Stimulated activated CD8-positive, alpha-beta memory T cell treated with anti-CD3 and anti-CD28 coated beads, Interleukin-4, amount 100 ng/mL, for 4 hours (primary cell): ENCODE measurements at places on chromosomes 7 and 10.

- DNase-seq = no peak
Observed at GRCh38 chr10:75450075-75450445, 18.6 kb downstream of the LRMDA start.

- DNase-seq = no peak
Observed at GRCh38 chr7:123901101-123901500, 23.9 kb upstream of the SPAM1 start.

- no peak for DNase-seq
Observed at GRCh38 chr10:110421512-110422138, 76.1 kb upstream of the DUSP5 start.

DNA sequence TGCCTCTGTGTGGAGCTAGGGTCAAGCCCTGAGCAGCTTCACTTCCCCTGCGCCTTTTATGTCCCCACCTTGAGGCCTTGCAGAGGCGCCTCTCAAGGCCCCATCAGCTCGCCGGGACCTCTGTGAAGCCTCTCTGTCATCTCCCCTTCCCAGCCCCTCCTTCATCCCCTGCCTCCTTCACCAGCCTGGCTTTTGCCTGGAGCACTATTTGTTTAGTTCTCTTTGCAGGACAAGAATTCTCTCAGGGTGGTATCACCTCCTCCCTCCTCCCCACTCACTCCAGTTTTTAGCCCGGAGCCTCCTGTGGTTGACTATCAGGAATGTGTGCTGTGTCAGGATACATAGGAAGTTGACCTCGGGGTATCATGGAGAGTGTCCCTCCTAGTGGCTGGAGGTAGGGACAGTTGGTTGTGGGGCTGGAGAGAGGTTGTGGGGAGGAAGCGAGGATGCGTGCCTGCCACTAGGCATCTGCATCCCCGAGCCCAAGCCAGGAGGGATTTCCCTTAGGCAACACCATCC lies 89.8 kb upstream of the ANLN start:
- DNase-seq = no peak

GRCh38 chr7:127953423-127954356 lies 77.5 kb downstream of the LRRC4 start:
- DNase-seq = no peak

GRCh38 chr7:65285906-65286864 lies 87.5 kb upstream of the ZNF92 start:
- DNase-seq = no peak

DNA sequence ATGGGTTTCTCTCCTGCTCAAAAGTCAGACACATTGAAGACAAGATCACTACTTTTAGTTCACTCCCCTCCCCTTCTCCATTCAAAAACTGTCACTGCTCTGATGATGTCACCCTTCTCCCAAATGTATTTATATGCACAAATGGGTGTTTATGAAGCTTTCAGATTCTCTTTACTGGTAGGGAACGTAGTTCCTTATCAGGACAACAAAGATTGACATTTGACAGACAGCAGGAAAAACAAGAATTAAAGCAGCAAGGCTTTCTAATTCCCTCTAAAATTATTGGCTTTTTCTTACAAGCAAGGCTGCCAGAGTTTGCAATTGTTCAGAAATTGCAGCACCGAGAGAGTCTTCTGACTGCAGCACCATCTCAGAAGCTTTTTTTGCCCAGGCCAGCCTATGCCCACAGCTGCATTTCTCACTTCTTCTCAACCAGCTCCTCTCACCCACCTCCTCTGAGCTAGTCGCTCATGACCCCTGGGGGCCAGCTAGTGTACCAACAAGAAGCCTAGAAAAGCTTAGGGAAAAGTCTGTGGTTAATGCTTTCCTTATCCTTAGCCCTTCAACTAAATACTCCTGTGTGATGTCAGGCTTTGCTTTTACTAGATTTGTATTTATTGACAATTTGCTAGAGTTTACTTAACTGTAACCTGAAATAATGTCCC lies 265.1 kb downstream of the HTR7 start:
- DNase-seq = no peak

DNA sequence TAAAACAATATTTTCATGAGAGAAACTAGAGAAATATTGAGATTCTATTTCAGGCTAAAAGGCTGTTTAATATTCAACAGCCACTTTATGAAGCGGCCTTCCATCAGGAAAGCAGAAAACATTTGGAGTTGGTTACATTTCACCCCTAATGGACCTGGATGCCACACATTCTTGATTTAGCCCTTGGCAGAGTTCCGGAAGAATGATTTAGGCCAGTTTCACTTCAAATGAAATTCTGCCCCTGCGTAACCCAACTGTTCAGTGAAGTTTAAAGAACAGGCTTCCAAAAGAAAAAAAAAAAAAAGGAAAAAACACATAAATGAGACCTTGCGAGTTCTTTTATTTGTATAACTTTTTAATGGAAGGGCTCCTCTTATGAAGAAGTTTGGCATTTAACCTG lies 239.2 kb upstream of the AKR1E2 start:
- DNase-seq = no peak

- DNase-seq = no peak
Observed at GRCh38 chr10:93751832-93752231, 5.9 kb upstream of the LGI1 start.

DNA sequence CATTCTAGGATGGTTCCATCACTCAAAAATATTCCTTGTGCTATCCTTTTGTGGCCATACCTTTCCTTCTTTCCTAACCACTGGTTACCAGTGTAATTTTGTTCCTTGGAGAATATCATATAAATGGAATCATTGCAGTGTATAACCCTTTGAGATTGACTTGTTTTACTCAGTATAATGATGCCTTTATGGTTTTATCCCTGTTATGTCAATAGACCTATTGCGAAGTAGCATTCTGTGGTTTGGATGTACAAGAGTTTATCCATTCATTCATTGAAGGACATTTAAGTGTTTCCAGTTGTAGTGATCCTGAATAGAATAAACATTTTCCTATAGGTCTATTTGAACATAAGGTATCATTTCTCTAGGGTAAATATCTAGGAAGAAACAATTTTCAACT lies 54.2 kb downstream of the RBM33 start:
- DNase-seq = no peak

DNA sequence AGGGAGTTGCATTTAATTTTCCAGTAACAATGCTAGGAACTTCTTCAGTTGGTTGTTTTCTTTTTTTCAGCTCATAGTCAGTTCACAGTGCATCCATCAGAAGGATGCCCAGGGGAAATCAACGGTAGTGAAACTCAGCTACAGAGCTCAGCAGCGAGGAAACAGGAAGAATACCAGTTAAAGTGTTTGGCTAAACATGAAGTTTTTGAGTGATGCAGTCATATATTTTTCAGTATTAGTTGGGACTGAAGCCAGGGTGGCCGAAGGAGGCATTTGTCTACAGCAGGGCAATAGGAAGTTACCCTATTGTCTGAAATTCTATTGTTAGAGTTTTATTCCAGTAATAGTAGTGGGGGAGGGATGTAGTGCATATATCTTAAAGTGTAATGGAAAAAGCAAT lies 45.3 kb upstream of the MALRD1 start:
- no peak for DNase-seq

GRCh38 chr7:91045606-91046005 lies 218.6 kb upstream of the FZD1 start:
- no peak for DNase-seq

DNA sequence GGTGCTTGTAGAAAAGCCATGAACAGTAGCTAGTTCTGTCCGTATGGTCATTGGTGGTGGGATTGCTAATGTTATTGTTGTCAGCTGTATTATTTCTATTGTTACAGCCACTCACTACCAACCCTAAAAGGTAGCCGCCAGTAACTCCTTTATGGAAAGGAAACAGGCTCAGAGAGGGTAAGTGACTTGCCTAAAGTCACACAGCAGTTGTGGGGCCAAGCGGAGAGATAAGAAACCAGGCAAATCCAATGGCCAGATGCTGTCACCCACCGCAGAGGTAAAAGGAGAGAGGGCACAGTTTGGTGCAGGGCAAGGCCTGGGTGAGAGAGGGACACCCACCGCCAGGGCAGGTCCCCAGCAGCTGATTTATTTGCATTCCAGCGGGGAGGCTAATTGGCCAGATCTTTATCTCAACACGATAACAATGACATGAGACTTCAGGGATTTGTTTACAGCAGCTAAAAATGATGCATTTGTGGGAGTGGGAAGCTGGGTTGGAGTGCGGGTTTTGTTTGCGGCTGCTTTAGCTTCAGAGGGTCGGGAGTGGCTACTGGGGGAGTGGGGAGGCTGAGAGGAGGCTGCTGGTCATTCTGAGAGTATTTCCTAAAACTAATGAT lies 8.6 kb upstream of the NKX2-3 start:
- DNase-seq = no peak

DNA sequence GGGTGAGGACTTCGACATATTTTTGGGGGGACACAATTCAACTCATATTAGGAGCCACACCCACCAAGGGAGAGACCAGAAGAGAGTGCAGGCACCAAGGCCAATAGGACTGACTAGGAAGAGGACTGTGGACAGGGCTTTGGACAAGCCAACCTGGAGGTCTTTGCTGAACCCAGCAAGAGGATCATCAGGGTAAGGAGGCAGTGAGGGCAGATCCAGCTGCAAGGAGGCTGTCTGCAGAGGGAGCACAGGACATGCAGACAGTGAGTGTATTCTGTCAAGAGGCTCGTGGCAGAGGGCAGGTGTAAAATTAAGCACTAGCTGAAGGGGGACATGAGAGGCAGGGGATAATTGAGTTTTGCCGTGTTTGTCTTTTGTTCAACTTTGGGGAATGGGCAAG lies 83.4 kb upstream of the MGMT start:
- DNase-seq = no peak

- DNase-seq = no peak
Observed at GRCh38 chr10:56481521-56482091, 120.5 kb upstream of the ZWINT start.

- no peak for DNase-seq
Observed at GRCh38 chr7:27185854-27186667, 1.0 kb upstream of the HOXA11 start.

GRCh38 chr10:106053061-106053460 lies 1111.4 kb downstream of the SORCS1 start:
- no peak for DNase-seq

- no peak for DNase-seq
Observed at GRCh38 chr10:12471135-12471534, 121.8 kb downstream of the CAMK1D start.

DNA sequence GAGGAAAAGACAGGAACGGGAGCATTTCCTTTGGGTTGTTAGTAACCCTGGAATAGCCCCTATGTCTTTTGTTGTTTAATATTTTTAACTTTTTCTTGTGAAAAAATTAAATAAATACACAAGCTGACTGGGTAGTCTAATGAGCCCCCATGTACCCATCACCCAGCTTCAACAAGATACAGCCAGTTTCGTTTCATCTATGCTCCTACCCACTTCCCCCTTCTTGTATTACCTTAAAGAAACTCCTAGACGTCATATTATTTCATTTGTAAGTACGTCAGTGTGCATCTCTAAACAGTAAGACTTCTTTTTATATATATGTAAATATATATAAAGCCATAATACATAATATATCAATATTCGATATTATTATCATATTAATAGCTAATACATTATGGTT lies 42.8 kb upstream of the NUB1 start:
- DNase-seq = no peak

GRCh38 chr7:131929632-131930031 lies 373.2 kb upstream of the PODXL start:
- no peak for DNase-seq

- DNase-seq = no peak
Observed at GRCh38 chr7:121075952-121076349, 87.4 kb downstream of the CPED1 start.

- no peak for DNase-seq
Observed at GRCh38 chr10:76998451-76998850, 639.2 kb downstream of the KCNMA1 start.

- no peak for DNase-seq
Observed at GRCh38 chr7:123769371-123769770, 20.6 kb upstream of the WASL start.

DNA sequence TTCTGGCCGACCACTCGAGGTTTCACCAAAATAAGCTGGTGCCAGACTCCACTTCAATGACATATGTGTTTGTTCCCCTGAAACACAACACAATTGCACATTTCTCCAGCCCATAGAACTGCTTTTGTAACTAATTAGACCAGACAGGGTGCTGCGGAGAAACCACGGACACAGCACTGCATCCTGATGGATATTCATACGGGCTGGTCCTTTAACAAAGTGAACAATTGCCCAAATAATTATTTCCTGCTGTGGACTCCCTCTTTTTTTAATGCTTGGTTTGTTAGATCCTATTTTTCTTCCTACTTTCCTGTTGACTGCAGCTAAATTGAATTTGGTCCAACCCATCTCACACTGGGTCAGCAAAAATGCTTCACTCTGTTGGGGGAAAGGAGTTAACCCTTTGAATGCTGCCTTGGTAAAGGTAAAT lies 198.6 kb upstream of the BMPER start:
- DNase-seq = no peak

DNA sequence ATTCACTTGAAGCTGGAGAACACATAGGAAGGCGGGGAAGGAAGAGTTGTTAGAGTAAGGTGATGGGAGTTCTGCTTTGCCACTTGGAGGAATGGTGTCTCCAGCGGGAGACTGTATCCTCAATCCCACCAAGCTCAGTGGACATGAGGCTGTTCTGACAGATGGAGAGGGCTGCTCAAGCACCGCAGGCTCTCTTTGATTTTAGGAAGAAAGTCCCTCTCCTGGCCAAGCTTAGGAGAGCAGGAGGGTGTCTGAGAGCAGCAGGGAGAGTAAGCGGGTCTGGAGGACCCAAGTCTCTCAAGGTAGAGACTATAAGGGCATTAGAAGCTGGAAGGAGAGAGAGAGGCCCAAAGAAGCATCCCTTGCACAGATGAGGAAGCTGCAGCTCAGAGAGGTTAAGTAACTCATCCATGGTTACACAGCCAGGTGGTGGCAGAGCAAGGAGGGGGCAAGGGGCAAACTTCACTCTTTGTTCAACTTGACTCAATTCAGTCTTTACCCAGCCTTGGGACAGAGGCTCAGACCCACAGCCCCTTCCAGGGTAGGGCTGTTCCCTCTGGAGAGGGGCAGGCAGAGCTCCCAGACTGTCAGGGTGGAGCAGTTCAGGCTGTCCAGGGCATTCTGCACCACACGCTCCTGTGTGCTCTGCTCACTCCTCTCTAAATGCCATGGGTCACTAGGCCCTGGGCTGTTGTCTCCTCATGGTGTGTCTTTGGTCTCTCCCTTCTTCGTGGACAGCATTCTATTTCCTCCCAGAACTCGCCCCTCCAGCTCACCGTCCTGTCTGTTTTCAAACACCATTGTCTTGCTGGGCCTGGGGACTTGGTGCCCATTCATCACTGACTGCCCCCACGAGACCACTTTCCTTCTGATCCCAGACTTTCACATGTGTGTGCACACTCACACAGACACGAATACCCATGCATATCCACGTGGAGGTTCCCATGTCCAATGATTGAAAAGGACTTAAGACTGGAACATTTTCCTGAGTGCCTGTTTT lies 8.9 kb downstream of the CHAT start:
- no peak for DNase-seq

- no peak for DNase-seq
Observed at GRCh38 chr10:11794566-11794965, 28.6 kb upstream of the PROSER2 start.

DNA sequence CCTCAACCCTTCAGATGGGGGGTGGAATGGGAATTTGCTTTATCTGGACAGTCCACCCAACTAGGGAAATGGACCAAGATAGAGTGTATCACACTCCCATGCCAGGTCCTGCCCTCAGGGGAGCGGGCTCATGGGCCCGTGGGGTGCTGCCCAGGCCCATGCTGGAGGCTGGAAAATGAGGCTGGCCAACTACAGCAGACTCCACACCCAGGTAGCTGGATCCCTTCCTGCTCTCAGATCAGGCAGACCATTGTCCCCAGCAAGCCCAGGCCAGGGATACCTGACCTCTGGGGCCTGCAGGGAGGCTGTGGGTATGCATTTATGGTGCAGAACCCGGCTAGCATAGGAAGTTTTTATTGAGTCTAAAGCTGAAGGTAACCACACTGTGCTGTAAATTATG lies 162.4 kb downstream of the TCERG1L start:
- no peak for DNase-seq
